SK-N-SH treated with all-trans-retinoic acid at 6 μM for 48 hours (cell line): ENCODE measurements at places on chromosomes 1 and 21.

- no peak for ATAC-seq
These were observed 7.6 kb downstream of the MAN1C1 start for GRCh38 chr1:25624156-25624555.

DNA sequence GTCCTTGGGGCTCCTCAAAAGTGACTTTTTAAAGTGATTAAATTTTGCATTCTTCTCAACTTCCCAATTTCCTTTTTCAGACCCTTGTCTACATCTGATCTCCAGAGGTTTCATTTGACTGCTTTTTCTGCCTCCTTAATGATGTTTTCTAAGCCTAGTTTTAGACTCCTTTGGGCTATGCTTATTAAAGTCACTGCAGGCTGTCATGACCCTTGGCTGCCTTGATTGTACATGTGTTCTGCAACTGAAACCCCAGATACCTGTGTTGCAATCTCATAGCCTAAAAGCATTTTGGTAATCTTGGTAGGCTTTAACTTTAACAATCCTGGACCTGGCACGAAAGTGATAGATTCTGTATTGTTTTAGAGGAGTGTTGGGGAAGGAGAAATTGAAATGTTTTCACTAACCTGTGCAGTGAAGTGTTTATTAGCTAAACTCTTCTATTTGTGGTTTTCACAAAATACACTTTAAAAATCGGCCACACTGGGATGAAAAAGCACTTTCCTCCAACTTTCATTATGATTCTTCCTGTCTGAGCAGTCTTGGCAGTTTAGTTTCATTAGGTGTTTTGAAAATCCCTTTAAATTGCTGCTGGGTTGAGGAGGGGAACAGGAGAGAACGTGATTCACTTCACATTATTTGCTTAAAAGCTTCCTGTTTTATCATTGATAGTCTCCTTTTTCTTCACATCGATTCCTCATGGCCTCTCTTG is 4.9 kb downstream of the MACO1 start:
- ATAC-seq = peak; percentile 14; the same call in 2 of the 3 replicates

DNA sequence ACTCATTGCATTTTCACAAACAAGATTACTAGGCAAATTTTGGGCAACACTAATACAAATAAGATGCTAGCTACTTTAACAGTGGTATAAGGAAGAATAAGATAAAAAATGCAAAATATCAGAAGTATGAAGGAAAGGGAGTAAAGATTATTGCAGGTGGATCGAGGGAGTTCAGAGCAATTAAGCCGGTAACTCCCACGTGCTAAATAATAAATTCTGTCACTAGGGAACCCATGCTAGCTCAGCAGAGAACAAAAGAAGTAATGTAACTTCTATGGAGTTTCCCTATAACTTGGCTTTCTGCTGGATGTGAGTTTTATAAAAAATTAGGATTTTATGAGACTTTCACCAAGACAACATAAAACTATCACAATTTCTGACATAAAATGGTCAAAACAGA is 470.5 kb upstream of the RGS18 start:
- ATAC-seq = no peak

DNA sequence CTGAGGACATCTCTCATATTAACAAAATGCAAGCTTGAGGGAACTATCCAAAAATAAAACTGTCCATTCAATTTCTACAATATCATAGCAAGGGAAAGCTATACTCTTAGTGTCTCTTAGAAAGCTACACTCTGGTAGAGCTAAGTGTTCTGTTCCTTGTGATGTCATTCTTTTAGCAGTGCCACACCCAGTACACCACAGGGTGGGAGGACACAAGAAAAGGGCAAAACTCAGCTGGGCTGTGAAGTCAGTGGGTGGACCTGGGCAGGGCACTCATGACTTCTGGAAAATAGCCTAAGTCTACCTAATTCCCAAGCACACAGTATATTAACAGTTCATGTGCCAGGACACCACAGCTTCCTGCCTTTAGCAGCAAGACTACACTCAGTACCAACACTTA is 42.2 kb upstream of the TNFSF4 start:
- no peak for ATAC-seq

DNA sequence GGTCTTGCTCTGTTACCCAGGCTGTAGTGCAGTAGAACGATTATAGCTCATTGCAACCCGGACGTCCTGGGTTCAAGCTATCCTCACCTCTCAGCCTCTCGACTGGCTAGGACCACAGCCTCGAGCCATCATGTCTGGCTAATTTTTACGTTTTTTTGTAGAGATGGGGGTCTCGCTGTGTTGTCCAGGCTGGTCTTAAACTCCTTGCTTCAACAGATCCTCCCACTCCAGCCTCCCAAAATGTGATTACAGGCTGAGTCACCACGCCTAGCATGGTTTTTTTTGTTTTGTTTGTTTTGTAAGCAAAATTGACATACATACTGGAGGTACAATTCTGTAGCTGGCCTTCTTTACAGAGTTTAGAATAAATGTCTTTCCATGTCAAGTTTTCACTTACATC is 994 bp upstream of the LAMTOR5 start:
- no peak for ATAC-seq

DNA sequence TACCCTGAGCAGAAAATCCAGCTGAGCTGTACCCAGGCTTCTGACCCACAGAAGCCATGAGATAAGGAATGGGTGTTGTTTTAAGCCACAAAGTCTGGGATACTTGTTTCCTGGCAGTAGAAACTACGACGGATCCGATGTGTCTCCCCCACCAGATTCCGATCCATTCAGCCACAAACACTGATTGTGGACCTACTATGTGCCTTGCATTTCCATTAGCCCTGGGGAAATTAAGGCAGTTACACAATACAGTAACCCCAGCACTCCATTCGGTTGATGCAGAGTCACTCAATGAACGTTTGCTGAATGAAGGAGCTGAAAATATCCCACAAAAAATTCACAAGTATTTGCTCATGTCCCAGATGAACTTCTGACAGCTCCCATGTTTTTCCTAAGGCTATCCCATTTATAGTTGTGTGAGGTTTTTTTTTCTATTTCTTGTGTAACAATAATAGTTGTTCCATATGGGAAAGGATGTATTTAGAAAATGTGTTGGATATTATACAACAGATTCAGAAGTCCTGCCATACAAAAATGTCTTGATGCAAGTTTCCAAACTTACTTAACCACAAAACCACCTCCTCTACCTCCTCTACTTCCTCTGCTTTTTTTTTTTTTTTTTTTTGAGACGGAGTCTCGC is 29.6 kb upstream of the KAZN start:
- no peak for ATAC-seq

DNA sequence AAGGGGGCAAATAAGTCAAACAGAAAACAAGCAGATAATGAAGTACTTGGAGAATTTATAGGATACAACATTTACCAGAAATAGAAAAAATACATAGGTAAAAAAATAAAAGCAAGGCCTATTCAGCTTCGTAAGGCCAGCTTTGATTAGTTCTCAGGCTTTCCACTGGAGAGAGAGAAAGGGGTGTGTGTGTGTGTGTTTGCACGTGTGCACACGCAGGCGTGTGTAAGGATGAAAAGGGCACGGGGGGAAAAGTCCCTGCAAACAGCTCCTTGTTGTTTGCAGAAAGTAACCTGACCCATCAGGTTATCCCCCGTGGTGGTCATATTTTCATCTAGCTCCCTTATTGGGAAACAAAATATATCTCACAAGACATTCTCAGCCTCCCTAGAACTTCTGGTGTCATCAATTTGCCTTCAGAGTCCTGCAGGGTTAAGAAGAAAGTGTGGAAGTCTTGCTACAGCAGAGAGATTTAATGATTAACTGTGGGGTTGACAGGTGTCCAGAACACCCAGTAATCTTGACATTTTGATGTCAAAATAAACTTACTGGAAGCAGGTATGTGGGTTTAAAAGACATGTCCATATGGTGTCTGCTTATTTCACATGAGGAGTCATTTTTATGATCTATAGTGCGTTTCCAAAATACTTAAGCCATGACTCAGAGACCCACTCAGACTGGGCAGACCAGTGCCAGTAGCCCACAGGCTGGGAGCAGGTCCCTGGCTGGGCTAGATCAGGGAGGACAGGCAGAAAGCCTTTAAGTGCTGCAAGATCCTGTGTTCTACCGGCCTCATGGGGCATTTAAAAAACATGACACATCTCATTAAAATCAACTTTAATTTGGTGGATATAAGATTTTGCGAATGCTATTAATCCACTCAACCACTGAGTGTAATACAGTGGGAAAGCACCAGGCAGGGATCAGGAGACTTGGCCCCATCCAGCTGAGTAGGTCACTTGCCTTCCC is 487.6 kb upstream of the CAMK1G start:
- ATAC-seq = peak; percentile 99

- ATAC-seq = peak; percentile 10; the same call in 2 of the 3 replicates
These were observed 12.7 kb upstream of the HMGCL start for GRCh38 chr1:23837908-23838307.

DNA sequence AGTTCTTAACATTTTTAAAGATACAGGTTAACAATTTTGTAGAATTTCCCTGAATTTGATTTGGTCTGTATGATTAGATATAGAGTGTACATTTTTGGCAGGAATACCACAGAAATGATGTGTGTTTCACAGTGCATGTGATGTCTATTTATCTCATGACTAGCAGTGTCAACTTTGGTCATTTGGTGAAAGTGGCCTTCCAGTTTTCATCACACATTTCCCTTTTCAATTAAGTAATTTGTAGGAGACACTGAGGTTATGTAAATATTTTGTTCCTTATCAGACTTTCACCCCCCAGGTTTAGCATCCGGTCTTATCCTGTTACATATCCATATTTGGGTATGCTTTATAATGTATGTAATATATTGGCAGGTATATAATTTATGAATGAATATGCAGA is 41.8 kb downstream of the MAP3K7CL start:
- no peak for ATAC-seq

DNA sequence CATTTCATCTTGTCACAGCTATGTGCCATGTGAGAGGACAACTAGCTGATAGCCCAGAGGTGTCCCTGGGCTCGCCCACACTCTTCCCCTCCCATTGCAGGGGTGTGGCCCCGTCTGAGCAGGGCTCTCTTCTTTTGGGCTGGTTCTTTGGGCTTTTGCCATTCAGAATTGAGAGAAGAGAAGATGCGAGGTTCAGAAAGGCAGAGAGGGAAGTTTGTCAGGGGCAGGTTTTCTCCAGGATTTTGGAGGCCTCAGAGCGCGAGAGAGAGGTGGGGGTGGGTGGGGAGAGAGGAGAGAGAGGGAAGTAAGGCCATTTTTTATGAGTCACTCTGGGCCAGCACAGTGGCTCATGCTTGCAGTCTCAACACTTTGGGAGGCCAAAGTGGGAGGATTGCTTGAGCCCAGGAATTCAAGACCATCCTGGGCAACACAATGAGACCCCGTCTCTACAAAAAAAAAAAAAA is 5.2 kb downstream of the IFI6 start:
- ATAC-seq = no peak

DNA sequence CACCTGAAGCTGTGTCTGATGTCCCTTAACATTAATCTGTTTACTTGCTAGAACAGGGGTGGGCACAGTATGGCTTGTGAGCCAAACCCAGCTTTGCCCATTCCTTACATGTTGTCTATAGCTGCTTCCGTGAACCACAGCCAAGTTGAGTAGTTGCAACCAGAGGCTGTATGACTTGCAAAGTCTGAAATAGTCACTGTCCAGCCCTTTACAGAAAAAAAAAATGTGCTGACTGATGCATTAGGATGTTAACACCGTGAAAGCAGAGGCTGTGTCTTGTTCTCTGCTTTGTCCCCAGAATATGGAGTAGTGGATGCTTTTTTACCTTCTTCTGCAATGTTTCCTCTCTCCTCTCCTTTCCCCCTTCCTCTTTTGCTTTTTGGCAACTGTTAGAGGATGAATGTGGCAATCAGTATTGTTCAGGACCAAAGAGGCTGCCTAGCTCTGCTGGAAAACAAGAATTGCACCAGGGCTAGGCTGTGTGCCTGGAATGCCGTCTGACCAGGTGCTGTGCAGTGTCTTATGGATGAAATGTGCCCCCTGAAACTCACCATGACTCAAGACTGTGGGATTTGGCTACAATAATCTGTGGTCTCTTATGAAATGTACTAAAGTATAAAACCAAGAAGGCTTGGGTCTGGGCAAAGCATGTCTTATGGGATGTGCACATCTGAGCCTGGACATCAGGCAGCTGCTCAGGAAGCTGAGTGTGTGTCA is 79.6 kb upstream of the GCLM start:
- ATAC-seq = no peak; the same call in 2 of the 3 replicates

GRCh38 chr1:40053138-40053887 is 12.8 kb downstream of the CAP1 start:
- ATAC-seq = no peak

DNA sequence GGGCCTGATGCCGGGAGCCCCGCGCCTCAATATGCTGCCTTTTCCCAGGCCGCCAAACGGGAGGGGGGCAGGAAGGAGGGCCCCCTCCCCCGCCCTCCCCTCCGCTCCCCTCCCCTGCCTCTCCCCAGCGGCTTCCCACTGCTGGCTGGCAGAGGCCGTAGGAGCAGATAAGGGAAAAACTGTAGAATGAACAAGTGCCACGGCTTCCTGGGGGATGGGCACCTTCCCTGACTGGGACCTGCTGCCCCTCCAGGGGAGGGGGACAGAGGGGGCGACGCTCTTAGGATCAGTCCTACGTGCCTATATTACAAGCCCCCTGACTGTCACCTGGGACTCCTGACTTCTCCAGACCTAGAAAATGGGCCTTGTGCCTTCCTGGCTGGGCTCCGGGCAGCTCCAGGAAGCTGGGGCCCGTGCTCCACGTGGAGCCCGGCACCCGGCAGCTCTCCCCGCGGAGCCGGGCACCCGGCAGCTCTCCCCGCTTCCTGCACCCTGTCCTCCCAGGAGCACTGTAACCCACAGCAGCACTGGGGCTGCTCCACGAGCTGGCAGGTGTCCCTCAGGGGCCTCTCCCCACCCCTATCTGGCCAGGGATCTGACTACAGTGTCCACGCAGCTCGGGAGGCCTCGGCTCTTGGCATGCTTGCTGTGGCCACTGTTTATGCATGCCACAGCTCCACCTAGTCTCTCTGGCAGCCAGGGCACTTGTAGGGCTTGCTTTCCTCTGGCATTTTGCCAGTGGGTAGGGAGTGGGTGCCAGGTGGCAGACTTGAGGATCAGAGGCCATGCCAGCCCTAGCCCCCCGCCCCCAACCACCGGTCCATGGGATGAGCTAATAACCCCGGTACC is 674 bp upstream of the HES5 start:
- ATAC-seq = no peak

DNA sequence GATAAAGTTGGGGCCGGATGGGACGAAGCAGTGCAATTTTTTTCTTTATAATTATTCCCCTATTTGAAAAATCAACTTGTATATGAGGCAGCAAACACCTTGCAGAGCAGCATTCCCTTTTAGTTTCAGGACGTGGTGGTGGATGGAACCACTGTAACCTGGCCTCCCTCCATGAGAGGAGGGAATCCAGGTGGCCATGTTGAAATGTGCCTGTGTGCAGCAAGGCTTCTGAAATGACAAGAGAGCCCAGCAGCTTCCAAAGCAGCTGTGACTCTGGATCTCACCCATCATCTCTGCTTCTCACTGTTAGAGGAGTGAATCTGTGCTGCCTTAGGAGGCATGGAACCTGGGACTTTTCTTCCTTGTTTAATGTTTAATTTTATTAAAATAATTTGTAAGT is 42.3 kb downstream of the NFIA start:
- no peak; the same call in 2 of the 3 replicates for ATAC-seq
